ENCODE measurements at places on chromosomes 11 and 22.

DNA sequence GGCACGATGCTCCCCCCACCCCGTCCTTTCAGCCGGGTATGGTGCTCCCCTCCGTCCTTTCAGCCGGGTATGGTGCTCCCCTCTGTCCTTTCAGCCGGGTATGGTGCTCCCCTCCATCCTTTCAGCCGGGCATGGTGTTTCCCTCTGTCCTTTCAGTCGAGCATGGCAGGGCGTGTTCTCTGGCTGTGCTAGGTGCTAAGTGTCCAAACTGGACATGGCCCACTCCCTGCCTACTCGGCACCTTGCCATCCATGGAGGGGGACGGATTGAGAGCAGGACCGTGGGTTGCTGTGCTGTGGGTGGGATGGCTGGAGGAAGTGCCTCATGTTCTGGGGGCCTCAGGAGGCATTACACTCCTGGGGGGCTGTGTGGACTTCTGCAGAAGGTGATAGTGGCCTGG is 45.5 kb downstream of the MUC6 start:
- no peaks in the 10 kb centered on the region for H3K27me3 ChIP-seq
- DNase-seq = no peak
- H3K36me3 ChIP-seq = peaks cover 68% of the 10 kb centered on the region
- H3K4me3 ChIP-seq = no peak overlapping the region
- H3K27ac ChIP-seq = no peak overlapping the region

DNA sequence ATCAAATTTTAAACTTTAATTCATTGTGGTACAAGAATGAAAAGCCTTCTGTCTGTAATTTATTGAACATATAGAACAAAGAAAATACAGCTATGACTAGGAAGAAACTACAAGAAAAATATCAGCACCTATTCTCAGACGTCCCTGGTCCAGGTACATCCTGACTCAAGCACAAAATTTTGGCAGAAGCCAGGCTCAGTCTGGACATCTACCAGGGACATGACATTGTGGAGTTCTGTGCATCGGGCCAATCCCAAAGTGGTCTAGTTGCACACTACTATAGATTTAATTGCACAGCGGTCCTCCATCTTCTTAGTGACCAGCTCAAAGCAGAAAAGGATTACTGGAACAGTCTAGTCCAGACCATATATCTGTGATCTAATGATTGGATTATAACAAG is 15.7 kb upstream of the CD59 start:
- no peak overlapping the region for H3K4me3 ChIP-seq
- DNase-seq = no peak
- peaks cover 6% of the 10 kb centered on the region for H3K36me3 ChIP-seq
- H3K27ac ChIP-seq = no peak overlapping the region
- peaks cover 9% of the 10 kb centered on the region for H3K4me1 ChIP-seq

DNA sequence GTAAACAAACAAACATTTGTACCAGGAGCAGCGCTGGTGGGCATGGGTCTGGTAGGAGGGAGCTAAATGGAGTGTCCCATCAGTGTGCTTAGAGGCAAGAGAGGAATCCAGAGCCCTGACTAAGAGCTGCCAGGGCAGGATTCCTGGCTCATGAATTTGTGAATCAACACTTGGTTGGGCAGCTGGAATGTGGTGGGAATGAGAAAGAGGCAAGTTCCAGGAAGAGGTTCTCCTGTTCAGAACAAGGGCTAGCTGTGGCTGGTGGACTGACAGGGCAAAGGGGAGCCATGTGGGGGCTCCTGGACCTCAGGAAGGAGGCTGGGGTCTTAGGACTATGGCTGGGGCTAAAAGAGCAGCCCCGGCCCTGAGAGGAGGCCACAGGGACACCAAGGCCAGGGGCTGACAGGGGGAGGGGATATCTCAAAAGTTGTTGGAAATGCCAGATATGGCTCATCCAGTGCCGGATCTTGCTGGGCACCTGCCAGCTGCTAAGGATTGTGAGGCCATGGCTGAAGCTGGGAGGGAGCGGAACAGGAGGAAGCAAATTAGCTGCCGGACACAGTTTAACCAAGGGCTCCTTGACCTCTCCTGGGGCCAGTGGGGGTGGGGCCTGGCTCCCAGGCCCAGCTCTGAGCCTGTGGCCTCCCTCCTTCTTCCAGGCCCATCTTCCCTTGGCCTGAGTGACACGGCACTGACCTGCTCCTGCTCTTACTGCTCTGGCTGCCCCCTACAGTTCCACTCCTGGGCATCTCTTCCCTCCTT is 14.6 kb upstream of the P2RY6 start:
- no peaks in the 10 kb centered on the region for H3K27me3 ChIP-seq
- H3K4me3 ChIP-seq = no peak overlapping the region
- H3K4me1 ChIP-seq = peaks cover 9% of the 10 kb centered on the region
- peak overlapping the region; percentile 96 for H3K27ac ChIP-seq

DNA sequence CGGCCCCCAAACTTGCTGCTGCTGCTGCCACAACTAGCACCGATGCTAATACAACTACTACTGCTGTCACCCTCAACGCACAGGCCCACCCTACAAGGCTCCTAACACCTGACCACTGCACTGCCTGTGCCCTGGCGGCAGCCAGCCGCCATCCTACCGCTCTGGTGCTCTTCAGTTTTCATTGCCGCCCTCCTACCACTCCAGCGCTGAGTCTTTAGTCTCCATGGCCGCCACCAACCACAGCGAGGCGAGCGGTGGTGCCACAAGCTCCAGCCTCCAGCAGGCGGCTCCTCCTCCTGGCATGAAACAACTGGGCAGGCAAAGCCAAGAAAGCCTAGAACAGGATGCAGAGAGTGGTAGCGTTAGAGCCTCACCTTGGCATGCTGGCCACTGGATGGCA is 5.0 kb upstream of the RFPL3 start:
- no peaks in the 10 kb centered on the region for H3K36me3 ChIP-seq
- no peak overlapping the region for H3K4me3 ChIP-seq
- no peak overlapping the region for H3K27ac ChIP-seq
- H3K27me3 ChIP-seq = no peaks in the 10 kb centered on the region
- no peak for DNase-seq
